ENCODE measurements at places on chromosomes 11 and 22.
A peak's percentile ranks its signal among the peaks of the same experiment; 100 is the strongest.

DNA sequence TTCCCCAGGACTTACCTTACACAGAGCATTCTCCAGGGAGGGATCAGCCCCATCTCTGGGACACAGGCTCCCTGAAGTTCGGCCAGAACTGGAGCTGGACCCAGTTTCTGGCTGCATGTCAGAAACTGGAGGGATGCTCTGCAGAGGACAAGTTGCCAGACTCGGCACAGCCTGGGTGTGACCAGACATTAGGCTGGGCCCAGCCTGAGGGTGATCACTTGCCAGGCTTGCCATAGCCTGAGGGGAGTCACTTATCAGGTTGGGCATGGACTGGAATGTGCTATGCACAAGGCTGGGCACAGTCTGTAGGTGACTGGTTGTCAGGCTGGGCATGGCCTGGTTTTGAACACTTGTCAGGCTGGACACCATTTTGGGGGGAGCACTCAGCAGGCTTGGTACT, 30.7 kb upstream of the STK33 start:
- H3K4me1 ChIP-seq, result no peaks in the 10 kb centered on the region
- DNase-seq, result no peak
- no peak overlapping the region for H3K27ac ChIP-seq
- no peak overlapping the region for H3K4me3 ChIP-seq

DNA sequence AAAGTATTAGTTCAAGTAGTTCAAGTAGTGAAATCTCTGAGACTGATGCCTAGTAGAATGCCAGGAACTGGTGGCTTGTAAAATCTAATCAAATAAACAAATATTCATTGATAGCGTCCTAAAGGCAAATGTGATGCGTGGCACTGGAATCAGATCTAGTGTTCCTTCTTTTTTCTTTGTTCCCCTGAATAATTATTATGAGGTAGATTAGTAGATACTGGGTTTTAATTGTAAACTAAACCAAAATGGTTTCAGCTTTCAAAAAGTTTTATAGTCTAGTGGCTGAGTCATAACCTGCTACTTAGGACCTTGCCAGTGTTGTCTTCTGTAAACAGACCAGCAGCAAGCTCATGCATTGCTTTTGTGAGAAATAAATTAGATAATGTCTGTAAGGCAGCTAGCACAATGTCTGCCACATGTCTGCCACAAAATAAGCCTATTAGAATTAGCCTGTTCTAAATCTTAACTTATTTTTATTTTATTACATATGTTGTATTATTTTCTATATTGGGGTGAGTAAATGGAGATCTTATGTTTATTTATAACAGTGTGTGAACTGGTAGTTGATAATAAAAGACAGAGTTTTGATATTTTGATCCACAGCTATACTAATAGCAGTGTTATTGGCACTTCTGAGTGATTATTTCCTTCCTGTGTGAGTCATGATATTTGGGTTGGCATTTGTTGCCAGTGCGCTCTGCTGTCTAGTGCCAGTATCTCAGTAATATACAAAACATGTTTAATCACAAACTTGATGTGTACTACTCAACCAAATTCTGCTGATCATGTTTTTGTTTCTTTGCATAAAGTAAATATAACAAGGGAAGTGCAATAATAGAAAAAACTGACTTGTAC, 135.7 kb downstream of the TMEM135 start:
- no peak overlapping the region for H3K4me3 ChIP-seq
- no peaks in the 10 kb centered on the region for H3K27me3 ChIP-seq
- peak; percentile 16 for DNase-seq

GRCh38 chr11:67649634-67650510, 658 bp downstream of the ACY3 start:
- H3K27me3 ChIP-seq, result no peaks in the 10 kb centered on the region
- no peaks in the 10 kb centered on the region for H3K36me3 ChIP-seq
- peaks cover 41% of the 10 kb centered on the region for H3K4me1 ChIP-seq
- DNase-seq, result no peak

DNA sequence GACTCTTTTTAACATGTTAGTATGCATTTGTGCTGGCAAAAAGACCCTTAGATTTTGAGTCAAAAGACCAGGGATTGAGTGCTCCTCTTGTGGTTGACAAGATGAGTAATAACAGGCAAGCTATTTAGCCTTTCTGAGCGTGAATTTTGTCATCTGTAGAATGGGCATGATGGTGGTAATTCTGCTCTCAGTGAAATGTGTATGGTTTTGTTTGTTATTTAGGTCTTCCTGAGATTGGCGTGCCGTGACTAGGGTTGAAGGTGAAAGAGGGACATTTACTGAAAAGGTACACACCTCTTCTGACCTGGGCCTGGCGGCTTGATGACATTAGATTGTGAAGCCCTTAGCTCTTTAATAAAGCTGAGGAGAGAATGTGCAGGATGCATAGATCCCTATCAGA, 8.4 kb upstream of the CEP295 start:
- no peak overlapping the region for H3K4me3 ChIP-seq
- no peak overlapping the region for H3K27ac ChIP-seq
- no peaks in the 10 kb centered on the region for H3K27me3 ChIP-seq

DNA sequence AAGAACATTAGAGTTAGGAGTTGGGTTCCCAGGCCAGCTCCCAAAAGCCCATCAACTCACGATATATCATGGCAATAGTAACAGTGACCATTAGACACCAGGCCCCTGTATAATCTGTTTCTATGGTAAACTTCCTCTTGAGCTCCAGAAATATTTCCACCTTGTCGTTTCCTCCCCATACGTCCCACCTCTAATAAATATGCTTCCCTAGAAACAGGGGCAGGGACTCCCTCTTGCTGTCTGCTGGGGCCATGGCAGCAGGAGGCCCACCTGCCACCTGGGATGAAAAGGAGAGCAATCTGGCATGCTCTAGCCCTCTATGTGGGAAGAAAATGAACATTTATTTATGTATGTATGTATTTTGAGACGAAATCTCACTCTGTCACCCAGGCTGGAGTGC, 32.2 kb upstream of the AMOTL1 start:
- peaks cover 4% of the 10 kb centered on the region for H3K4me1 ChIP-seq
- H3K4me3 ChIP-seq, result no peak overlapping the region
- no peaks in the 10 kb centered on the region for H3K36me3 ChIP-seq
